ENCODE measurements at places on chromosomes 6 and 20.

DNA sequence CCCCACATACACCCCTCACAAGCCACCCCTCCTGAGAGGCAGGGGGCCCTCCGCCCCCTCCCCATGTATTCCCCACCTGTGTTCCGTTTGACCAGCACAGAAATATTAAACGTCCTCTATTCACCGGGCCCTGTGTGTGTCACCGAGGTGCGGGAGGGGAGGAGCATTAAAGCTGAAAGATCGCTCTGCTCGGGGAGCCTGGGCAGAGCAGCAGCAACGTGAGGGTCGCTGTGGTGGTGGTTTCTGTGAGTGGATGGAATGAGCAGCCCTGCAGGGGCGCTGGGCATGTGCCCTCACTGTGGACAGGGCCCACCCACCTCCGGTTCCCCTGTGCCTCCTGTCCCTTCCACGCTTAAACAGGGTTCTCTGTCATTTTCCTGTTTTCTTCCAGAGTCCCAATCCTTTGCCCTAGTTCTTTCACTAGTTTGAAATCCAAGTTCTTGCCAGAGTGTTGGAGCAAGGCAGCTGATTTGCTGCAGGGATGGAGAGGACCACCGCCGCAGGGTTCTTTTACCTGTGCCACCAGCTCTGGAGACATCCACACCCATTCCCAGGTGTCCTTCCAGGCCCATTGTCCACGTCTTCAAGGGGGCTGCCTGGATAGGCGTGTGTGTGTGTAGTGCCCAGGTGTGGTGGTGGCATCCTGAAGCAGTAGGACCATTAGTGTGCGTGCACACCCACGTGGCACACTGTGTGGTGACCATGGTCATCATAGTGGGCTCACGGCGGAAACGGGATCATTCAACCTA lies 37.6 kb upstream of the MDFI start:
- DNase-seq = no peak

GRCh38 chr6:149746147-149746946 lies at the start of gene NUP43:
NUP43 (minus strand) TSS chr6:149746529; CDS start chr6:149746495, 34 bp downstream.
- peak; percentile 89 for DNase-seq

GRCh38 chr6:81289229-81289628 lies 463.3 kb downstream of the TENT5A start:
- DNase-seq = no peak

- DNase-seq = no peak
These were observed 35.3 kb upstream of the SCRT2 start for GRCh38 chr20:710780-711450.

GRCh38 chr6:72968704-72969103 lies 256.6 kb downstream of the KHDC1L start:
- DNase-seq = no peak

DNA sequence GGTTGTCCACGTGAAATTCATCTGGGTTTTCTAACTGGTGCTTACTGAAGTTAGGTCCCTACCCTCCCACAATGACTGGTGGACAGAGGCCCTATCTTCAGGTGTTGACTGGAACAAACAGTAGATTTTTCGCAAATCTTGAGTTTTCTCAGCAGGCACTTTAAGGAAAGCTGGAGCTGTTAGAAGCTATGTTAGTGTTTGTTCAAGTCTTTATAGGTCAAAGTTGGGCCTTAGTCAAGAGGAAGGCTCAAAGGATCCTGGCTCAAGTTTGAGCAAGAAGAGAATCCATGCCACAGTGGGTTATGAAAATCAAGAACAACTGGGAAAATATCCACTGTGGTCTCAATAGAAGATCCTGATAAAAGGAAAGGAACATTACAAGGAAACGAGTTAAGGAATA lies 48.5 kb upstream of the ELOVL5 start:
- DNase-seq = no peak

DNA sequence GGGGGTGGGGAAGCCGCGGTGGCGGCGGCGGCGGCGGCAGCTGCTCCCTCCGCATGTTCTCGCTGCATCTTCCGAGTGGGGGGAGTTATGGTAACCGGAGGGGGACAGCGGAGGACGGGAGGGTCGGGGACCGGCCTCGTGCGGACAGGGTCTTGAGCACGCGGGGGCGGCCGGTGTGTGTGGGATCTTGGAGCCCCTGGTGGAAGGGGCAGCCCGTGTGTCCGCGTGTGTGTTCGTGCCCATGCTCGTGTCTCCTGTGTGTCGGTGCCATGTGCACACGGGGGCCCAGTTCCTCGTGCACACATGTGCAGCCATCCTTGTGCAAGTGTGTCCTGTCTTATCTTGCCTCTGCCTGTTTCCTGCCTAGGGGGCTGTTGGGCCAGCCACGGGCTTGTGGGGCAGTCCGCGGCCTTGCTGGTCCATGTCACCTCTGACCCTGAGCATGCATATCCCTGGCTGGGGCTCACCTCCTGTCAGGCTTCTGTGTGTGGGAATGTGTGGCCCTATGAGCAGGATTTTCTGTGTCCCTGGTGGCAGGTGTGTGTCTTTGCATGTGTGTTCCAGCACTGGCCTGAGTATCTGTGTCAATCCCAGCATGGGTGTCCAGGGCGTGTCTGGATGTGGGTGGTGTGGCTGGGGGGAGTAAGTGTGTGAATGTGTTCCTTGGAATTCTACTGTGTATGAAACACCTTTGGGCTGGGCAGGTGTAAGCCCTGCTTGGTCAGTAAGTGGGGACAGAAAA lies 8.5 kb downstream of the SYNGAP1 start:
- no peak for DNase-seq
